Esophagus squamous epithelium (tissue), 5 donors: ENCODE measurements at places on chromosomes 7 and 10.

- no peak for DNase-seq
Observed at GRCh38 chr10:121900443-121901174, 27.2 kb downstream of the ATE1 start.

- DNase-seq, result no peak
Observed at GRCh38 chr7:97120713-97121457, 3.4 kb downstream of the SDHAF3 start.

GRCh38 chr7:47393406-47393805 lies 188.5 kb downstream of the TNS3 start:
- no peak for DNase-seq

GRCh38 chr7:72453471-72453870 lies 41.3 kb upstream of the CALN1 start:
- no peak for DNase-seq

DNA sequence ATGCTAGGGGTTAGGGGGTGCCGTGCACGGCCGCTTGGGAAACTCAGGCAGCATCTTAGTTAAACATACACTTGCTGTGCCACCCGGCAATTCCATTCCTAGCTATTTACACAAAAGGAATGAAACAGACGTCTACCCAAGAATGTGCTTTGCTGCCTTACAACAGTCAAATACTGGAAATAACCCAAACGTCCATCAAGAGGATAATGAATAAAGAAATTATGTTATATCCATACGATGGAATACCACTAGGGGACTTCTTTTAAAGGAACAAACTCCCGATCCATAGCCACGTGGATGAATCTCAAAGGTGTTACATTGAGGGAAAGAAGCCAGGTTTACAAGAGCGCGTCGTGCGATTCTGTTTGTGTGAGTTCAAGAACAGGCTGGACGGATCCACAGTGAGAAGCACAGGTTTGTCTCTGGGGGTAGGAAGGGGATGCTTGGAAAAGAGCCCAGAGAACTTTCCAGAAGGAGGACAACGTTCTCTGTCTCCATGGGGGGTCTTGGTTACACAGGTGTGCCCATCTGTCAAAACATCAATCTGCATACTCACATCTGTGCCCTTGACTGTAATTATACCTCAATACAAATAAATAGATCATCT lies 41.8 kb downstream of the STK32C start:
- DNase-seq, result no peak

GRCh38 chr10:20760460-20760859 lies 136.7 kb downstream of the NEBL start:
- no peak for DNase-seq

DNA sequence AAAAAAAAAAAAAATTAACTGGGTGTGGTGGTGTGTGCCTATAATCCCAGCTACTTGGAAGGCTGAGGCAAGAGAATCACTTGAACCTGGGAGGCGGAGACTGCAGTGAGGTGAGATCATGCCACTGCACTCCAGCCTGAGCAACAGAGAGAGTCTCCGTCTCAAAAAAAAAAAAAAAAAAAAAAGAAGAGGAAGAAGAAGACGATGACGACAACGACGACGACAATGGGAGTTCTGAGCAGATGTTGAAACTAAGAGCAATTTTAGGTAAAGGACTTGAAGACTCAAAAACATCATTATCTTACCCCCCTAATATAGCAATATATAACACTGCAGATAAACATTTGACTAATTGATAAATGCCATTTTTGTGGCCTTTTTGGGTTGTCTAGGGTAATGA lies 39.5 kb upstream of the PPP1R17 start:
- DNase-seq, result no peak

DNA sequence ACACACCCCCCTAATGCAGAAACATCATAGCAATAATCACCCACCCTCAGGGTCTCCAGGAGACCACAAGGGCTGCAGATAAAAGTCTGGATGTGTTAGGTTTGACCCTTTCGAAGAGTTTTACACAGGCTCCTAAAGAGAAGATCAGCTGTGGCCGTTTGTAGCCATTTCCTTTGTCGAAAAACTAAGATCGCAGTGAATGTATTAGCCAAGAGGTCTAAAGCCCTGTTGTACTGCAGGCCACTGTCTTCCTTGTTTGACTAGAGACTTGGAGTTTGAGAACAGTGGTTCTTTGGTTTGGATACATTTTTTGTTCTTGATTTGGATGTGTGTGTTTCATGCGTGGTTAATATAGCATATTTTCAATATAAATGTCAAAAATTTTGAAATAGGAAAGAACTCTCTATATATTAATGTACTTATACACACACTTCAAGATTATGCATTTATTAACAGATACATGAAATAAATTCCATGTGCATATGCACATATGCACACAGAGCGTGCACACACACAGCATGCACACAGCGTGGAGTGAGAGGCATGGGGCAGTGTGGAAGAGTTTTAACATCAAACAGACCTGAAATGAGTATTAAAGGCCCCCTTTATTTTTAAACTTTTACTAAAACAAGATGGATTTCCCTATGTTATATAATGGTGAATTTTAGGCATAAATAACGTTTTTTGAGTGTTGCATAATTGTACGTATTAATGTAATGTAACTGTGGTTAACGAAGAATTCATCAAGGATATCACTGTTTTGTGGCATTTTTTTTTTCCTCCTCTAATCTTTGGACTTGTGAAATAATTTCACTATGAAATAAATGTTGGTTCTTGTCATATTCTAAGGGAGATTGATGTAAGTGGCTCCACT lies 2.2 kb downstream of the IKZF1 start:
- DNase-seq, result no peak

DNA sequence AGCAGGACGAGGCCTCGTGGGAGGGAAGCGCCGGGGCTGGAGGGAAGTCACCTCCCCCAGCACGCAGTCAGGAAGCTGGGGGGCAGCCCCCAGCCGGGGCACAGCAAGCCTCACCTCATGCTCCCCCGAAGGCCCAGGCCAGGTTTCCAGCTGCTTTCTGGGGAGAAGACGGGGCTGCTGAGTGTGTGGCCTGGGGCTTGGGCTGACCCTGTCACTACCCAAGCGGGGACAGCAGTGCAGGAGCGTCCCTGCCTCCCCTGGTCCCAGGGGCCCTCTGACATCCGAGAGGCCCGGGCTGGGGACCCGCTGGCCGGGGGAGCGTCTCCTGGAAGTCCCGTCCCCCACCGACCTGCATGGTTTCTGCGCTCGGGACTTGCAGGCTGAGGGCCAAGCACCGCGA lies 19.7 kb upstream of the NKX6-2 start:
- no peak for DNase-seq

DNA sequence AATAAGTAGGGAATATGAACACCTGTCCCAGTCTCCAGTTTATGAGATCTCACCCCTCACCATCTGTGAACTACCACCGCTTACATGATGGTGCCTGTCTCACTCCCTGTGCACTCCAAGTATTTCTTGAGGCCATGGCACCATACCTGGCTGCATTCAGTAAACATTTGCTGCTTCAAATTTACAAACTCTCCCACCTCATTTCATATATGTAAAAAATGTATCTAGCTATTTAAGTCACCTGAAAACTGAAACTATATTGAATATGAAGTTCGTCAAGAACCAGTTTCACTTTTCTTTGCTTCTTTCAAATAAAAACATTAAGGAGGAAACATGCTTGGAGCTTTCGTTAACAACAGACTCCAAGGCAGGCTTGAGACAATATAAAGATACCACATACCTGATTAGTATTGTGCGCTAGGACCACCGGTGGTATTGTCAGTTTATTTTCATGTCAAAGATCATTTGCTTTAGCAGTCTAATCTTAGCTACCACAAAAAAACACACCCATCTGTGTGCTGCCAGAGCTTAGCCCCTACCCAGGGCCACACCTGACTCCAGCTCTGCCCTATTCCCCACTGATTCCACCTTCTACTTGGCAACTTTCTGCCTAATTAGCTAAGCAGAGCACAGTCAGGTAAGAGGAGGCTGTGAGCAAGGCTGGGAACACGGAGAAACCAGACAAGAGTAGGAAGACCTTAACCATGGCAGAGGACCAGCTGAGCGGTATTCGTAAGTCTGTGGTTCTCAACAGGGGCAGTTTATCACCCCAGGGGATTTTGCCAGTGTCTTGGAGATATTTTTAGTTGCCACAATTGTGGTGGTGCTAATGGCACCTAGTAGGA lies 92.0 kb downstream of the ZFAND4 start:
- no peak for DNase-seq

DNA sequence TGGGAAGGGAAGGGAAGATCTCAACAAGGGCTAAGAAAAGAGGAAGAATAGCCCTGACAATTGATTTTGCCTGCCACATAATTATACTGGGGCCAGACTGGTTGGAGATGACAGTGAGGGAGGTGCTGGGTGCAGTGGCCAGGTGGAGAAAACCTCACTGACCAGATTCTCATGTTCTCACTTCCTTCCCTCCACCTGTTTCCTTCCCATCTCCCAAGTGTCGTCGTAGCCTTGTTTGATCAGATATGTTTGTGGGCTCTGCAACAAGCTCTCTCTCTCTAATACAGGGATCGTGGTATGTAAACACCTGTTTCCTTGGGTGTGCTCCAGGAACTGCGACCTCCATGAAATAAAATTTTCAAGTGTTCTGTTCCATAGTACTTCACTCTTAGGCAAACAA lies 60.2 kb downstream of the VCL start:
- DNase-seq, result no peak

DNA sequence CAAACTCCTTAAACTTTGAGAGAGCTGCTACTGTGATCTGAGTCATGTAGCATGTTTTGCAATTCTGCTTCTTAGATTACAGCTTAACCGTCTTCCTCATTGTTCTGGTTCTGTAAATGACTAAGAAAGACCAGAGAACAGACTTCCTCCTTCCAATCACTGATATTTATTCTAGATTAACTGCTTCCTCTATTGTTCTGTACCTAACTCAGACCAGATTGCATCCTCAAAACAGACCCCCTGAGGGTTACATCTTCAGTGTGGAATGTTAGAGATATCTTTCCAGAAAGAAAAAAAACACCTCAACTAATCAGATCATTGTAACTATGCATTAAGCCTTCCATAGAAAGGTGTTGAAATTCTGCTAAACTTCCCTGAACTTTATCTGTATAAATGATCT lies 5.7 kb upstream of the PIP start:
- no peak for DNase-seq

DNA sequence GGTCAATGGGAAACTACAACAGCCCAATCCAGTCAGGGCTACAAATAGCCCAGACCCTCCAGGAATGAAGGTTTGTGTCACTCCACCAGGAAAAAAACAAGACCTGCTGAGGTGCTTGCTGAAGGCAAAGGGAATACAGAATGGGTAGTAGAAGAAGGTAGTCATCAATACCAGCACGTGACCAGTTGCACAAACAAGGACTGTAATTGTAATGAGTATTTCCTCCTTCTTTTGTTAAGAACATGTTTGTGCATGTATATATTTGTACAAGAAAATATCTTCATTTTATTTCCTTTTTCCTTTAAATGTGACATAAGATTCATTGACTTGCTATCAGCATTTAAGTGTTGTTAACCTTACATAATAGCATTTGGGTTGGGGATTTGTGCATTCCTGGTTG lies 229.3 kb downstream of the IMMP2L start:
- DNase-seq, result no peak

GRCh38 chr7:522951-523314 lies 3.3 kb upstream of the PDGFA start:
- no peak for DNase-seq

DNA sequence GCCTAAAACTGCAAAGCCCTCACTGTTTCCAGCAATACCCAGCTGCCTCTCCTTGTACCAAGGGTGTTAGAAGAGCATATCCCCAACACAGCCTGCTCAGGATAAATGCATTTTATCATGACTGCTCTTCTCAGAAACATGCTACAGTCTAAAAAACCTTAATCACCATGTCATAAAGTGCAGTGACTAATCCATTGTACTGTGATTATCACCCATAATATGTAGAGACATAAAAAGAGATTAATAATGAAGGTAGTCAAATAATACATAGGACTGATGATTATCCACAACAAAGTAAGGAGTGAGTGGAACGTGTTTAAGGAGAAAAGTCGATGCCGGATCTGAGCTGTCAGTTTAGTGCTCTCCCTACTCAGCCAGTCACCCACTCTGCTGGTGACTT lies 12.2 kb upstream of the WDR11 start:
- no peak for DNase-seq

- no peak for DNase-seq
Observed at GRCh38 chr7:13286916-13287315, 599.5 kb downstream of the ARL4A start.

DNA sequence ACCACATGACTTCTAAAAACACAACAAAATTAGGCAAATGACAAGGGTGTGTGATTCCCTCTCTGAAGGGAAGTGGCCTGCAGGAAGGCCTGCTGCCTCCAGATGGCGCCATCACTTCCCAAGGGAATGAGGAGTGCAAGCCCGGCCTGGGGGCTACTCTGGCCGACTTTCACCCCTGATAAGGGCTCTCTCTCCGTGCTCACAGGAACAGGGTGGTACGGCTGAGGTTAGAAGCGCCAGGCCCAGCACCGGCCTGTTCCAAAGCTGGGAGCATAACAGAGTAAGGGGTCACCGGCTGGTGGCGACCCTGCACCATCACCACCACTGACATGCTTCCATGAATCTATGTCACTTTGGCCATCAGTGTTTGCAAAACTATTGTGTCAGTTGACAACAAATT lies 13.1 kb downstream of the RBP3 start:
- DNase-seq, result no peak

- no peak for DNase-seq
Observed at GRCh38 chr10:27506280-27506679, 2.2 kb downstream of the RAB18 start.

DNA sequence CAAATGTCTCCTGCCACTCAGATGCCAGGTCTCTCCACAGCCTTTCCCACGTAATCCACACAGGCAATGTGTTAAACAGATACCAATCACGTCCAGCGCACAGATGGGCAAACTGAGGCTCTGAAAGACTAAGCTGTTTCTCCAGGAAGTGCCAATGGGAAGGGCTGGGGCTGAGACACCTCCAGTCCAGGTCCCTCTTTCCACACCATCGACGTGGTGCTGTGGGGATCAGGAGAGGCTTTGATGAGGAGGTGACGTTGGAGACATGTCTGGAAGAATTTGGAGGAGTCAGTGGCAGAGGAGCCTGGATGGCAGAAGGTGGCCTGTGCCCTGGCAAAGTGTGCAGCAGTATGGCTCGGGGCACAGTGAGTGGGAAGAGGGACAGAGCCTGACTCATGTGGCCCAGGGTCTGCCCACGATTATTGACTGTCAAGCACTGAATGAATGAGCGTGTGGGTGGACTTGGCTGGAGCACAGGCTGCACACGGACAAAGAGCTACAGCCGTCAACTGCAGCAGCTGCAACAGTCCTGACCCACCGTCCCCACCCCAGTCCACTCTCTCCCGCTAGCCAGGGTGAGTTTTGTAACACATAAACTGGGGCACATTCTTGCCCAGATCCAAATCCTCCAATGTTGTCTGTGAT lies 40.8 kb upstream of the HSPA12A start:
- DNase-seq, result no peak

GRCh38 chr7:13656330-13656729 lies 333.1 kb downstream of the ETV1 start:
- DNase-seq, result no peak
